Activated naive CD8-positive, alpha-beta T cell treated with anti-CD3 and anti-CD28 coated beads, Interleukin-2, amount 50 U/mL, for 24 hours (primary cell): ENCODE measurements at places on chromosomes 7 and 10.

DNA sequence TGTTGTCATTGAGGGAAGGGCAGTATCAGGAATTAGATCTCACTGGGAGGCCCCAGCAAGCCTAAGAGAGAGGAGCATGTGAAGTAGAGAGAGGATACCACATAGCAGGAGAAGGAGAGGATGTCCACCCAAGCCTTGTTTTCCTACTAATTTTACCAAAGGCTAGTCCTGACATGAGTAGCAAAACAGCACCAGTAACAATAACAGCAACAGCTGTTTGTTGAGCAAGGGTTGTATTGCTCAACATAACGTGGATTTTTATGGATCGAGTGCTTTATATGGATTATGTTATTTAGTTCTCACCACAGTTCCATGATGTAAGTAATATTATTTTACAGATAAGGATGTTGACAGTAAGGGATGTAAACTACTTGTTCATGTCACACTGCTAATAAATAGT lies 135.2 kb upstream of the DLX6 start:
- DNase-seq = no peak

- DNase-seq = no peak
Observed at GRCh38 chr10:30973737-30974136, 57.9 kb downstream of the ZNF438 start.

GRCh38 chr7:132359743-132360142 lies 216.5 kb downstream of the PLXNA4 start:
- no peak for DNase-seq

- DNase-seq = no peak
Observed at GRCh38 chr10:13615650-13616300, 29.0 kb downstream of the PRPF18 start.

DNA sequence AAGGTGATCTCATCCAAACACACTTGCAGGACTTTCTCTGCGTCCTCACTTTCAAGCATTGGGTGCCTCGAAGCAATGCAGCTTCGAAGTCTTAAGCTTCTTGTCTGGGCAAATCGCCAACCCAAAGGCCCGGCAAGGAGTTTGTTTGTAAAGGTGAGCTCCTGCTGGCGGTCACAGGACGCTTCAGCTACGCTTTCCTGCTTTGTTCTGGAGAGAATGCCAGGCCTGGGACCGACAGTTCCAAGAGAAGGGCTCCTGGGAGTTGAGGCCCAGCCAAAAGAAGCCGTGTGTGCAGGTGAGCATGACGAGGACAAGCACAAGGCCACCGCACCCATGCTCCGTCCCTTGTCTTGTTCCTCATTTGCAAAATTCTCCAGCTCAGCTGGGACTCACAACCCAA lies 106.6 kb upstream of the DOCK1 start:
- DNase-seq = no peak

DNA sequence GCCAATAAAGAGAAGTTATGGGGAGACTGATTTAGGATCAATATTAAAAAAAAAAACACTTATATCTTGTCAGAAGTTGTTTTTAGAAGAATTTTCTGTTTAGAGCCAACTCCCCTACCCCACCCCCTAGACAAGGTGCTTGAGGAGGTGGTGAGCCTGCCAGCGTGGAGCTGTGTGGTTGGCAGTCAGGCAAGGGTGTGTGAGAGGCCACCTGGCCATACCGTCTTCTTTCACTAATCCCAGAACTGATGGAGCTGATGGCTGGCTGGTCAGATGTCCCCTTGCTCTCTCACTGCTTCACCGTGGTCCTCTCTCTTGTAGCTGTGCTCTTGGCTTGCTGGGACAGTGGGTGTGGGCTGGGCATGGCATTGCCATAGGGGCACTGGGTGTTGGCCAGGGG lies 34.3 kb downstream of the NACAD start:
- no peak for DNase-seq

GRCh38 chr7:98616381-98617050 lies 569 bp upstream of the NPTX2 start:
- DNase-seq = no peak

DNA sequence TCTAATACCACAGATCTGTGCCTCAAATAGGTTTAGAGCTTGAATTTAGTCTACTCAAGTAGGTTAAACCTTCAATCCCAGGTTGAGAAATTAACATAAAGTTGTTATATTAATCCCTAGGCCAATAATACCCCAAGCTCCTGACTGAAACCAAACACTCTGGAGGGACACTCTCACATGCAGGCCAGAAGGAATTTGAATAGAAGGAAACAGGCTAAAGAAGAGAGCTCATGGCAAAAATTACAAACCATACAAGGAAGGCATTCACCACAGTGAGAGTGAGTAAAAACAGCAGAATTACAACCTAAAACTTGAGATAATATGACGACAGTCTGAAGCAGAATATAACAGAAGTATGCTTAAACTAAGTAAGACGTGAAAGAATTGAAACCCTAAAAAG lies 76.1 kb upstream of the PDK4 start:
- no peak for DNase-seq

- no peak for DNase-seq
Observed at GRCh38 chr7:116876664-116877442, 14.5 kb downstream of the CAPZA2 start.

DNA sequence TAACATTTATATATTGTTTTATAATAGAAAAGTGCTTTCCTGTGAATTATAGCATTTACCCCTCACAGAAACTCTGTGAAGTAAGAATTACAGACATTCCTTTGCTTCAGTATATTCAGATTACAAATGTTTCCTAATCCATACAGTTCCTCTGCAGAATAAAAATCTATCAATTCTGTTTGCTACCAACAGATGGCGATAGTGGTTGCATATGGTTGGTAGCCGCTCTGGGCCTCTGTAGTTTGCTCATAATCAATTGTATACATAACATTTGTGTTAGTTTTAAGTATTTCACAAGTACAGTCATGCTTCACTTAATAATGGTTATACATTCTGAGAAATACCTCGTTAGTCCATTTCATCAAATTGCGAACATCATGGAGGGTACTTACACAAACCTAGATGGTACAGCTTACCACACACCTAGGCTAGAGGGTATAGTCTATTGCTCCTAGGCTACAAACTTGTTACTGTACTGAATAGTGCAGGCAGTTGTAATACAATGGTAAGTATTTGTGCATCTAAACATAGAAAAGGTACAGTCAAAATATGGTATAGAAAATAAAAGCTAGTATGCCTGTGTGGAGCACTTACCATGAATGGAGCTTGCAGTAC lies 94.4 kb upstream of the STEAP4 start:
- DNase-seq = no peak

- no peak for DNase-seq
Observed at GRCh38 chr7:33854801-33855350, 50.5 kb upstream of the BMPER start.

DNA sequence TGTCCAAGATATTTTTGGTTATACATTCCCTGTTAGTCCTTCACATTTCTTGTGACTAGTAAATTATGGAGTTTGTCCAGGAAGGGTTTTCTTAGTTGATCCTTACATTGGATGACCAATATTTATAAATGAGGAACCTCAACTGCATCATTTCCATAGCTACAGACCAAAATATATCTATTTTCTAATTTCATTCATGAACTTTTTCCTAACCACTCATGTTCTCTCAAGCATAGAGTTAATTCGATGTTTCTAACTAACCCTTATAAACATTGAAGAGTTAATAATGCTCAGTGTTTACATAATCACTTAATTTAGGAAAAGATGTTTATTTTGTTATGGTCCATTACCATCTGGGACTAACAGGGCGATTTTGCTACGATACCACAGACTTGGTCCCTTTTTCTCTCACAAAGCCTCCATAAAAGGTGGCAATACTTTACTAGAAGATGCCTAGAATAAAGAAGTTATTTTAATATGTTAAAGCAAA lies 591.0 kb downstream of the MAGI2 start:
- no peak for DNase-seq

DNA sequence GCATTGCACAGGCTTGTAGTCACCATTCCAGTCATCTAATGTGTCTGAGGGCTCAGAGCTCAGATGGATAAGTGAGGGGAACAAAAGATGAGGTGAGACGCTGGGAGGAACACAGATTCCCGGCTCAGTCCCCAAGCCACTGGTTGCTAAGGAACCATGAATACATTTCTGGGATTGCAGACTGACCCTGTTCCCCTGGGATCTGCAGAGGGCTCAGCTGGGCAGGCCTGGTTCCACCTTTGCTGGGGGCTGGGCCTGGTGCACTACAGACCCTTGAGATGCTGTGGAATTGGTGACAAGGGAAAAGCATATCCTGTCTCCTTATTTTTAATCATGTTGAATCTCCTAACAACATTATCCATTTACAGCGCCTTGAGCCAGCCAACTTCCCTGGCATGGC lies 19.2 kb downstream of the ELFN1 start:
- DNase-seq = no peak

DNA sequence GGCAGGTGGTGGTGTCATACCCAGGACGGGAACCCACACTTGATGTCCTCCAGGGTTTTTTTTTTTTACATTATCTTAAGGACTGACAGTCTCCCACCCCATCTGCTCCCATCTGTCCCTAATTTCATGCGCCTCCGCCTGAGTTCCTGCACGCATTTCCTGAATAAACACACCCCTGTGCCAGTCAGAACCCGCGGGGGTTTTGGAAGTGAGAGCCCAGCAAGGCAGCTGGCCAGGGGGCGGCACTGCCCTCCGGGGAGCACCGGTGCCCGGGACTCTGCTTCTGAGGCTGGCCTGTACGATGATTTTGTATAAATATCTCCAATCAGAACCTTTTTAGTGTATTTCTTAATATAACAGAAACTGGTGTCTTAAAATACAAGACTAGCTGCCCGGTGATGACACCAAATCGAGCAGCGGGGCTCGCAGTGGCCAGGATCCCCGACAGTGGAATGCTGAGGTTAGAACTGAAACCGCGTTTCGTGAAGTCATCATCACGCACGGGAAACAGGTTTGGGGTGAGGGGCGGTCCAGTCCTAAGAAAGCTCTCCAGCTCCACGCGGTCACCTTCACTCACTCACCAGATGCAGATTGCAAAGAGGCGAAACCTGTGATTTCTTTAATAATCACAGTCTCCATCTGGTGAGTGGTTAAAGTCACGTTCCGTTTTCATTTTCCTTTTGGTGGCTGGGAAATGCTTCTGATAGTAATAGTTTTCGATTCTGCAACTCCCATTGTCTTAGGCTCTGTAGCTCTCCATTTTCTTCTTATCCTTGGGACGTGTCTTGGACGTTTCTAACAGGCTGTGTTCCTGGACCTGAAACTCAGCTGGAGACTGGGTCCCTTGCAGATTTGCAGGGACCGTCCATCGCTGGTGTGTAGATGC lies 19.7 kb downstream of the BNIP3 start:
- DNase-seq = no peak

DNA sequence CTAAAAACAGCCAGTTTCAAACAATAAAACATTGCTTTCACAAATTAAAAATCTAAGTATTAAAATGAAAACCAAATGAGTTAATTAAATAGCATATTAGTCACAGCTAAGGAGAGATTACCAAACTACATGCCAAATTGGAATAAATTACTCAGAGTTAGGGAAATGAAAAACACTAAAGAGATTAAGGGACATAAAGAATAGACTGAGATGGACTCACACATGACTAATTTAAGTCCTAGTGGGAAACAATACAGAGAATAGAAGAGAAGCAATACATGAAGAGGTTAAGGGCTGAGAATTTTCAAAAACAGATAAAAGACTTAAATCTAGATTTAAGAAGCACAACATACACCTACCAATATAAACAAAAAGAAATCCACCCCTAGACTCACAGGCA lies 110.6 kb downstream of the ZFAND4 start:
- DNase-seq = no peak

DNA sequence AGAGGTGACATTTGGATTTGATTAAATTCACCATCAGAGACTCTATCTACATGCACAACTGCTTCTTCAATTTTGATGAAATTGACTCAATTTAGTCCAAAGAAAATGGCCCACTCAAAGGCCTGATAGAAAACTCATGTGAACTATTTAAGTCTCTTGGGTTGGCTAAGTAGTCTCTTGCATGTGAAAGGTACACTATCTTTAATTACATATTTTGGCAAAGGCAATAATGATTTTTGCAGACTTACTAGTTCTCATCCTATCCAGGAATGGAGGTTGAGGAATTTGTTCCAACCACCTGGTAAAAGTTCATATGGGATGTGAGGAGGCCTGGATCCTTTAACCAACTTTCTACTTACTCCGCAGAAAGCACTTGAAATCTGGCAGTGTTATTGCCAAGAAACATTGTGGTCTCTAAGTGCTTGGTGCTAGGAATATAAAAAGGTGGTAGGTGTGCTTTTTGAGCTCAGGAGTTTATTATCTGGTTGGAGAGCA lies 618.6 kb upstream of the MKI67 start:
- DNase-seq = no peak

DNA sequence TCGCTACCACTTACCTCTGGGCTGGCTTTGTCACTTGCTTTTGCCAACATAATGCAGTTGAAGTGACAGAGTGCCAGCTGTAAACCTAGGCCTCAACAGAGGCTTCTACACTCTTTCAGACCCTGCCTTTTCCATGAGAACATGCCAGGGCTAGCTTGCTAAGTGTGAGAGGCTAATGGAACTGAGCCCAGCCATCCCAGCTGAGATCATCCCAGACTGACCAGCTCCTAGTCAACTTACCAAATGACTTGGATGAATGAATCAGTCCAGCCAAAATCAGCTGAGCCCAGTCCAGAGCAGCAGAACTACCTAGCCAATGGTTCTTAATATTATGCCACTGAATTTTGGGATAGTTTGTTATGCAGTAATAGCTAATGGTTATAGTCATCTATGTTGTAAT lies 34.7 kb upstream of the MKLN1 start:
- DNase-seq = no peak

GRCh38 chr7:40151504-40151903 lies 16.7 kb downstream of the SUGCT start:
- DNase-seq = no peak

GRCh38 chr10:62027841-62028501 lies 126.5 kb downstream of the ARID5B start:
- no peak for DNase-seq

- DNase-seq = no peak
Observed at GRCh38 chr10:48982584-48982983, 42.9 kb upstream of the LRRC18 start.

GRCh38 chr10:26516540-26517101 lies 78.5 kb downstream of the APBB1IP start:
- DNase-seq = no peak

- no peak for DNase-seq
Observed at GRCh38 chr10:3949711-3950110, 164.7 kb upstream of the KLF6 start.

GRCh38 chr10:71633920-71634319 lies 85.7 kb downstream of the C10orf105 start:
- no peak for DNase-seq

- no peak for DNase-seq
Observed at GRCh38 chr7:1557006-1557405, 1.0 kb upstream of the TMEM184A start.

DNA sequence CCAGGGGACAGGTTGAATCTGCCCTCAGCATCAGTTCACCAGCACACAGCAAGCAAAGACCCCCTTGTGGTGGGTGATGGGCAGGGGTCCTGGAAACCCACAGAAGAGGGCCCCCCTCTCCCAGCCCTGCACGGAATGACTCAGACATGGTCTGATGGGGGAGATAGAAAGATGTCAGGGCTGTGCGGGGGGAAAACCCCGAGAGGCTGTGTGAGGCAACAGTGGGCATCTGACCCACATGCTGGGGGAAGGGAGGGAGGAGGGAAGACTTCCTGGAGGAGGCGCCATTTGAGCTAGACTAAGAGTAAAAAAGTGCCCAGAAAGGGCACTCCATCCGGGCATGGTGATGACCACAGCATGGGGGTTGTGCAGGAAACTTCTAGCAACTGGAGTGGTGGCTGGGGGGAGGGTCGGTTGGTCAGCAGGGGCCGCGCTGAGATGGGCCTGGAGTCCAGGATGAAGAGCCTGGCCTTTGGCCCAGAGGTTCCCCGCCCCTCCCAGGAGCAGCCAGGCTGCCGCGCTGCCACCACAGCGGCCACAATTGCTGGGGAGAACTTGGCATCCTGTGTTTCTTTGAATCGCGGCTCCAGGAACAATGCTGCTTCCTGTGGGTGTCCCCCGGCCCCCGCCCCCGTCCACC lies 2.5 kb downstream of the LFNG start:
- DNase-seq = peak; percentile 83
